ENCODE measurements at places on chromosomes 16 and 17.

GRCh38 chr17:79400989-79401703 is 209.7 kb downstream of the RBFOX3 start:
- no peak for DNase-seq

- no peak for DNase-seq
Measured at GRCh38 chr17:33972763-33973162, 282.3 kb upstream of the CCL2 start.

- DNase-seq = no peak
Measured at GRCh38 chr16:27403601-27403992, 1.6 kb downstream of the IL21R start.

DNA sequence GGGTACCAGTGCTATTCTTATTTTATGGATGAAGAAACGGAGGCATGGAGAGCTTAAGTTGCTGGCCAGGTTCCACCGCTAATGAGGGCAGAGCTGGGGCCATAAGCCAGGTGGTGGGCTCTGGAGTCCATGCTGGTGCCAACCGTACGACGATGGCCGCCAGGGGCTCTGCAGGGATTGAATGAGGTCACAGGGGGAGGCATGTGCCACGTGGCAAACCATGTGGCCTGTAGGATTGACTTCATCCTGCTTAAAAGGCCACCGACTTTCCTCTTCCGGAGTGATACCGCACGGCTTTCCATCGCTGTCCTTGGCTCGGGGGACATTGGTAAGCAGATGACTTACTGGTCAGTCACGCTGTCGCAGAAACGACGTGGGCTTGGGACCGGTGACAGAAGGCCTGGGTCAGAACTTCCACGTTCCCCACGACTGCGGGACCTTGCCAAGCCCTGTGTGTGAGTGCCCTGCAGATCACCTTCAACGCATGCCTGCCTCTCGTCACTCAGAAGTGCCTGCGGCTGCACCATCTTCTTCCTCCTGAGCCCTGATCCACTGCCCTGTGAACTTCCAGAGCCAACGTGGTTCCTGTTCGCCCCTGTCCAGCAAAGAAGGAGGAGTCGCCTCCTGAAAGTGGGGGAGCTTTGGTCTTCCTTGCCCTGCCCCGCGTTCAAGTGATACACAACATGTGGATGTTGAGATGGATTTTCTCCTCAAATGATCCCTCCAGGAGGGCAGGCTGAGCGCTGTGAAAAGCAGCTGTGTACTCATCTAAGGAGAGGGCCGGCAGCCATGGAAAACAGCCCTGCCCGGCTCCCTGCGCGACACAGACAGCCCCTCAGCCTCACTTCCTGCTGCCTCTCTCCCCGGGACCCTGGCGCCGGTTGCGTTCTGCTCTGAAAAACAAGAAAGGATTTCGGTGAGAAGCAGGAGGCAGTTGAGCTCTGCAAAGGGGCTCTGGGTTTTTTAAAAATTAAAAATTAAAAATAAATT is 176.7 kb downstream of the C16orf95 start:
- no peak for DNase-seq

GRCh38 chr17:64327201-64327930 is 63.3 kb downstream of the PECAM1 start:
- DNase-seq = no peak

GRCh38 chr16:70752426-70752825 is 48.5 kb downstream of the VAC14 start:
- DNase-seq = no peak

- peak; percentile 18 for DNase-seq
Measured at GRCh38 chr17:32127158-32127897, 15.0 kb upstream of the RHOT1 start.

DNA sequence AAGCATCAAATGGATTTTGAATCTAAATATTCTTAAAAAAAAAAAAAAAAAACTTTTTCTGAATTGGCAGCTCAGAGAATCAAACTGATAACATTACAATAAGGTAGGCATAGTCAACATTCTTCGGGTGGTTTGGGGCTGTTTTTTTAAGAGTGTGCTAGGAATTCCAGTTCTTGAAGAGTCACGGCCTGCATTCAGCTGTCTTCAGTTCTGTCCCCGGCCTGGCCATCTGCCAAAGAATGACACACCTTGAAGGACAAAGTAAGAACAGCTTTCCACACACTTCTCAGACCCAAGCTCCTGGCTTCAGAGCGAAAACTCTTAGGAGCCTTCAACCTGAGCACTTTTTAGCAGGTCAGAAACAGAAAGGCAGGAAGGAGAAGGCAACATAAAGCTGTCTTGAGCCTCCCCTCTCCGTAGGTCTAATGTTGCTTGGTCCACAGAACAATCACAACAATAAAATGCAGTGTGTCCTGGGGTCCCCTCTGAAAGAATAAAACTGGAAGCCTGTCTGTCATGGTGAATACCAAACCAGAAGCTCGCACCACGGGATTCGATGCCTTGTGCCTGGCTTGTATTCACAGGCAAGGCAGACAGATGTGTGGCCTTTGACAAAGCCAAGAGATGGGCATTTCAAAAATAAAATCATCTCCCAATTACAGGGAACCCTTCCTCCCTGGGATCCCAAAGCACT is 524.4 kb upstream of the ZFHX3 start:
- no peak for DNase-seq

- DNase-seq = no peak
Measured at GRCh38 chr17:1643293-1643998, 2.1 kb downstream of the SCARF1 start.

- DNase-seq = no peak
Measured at GRCh38 chr17:28086519-28086918, 44.0 kb downstream of the NLK start.

DNA sequence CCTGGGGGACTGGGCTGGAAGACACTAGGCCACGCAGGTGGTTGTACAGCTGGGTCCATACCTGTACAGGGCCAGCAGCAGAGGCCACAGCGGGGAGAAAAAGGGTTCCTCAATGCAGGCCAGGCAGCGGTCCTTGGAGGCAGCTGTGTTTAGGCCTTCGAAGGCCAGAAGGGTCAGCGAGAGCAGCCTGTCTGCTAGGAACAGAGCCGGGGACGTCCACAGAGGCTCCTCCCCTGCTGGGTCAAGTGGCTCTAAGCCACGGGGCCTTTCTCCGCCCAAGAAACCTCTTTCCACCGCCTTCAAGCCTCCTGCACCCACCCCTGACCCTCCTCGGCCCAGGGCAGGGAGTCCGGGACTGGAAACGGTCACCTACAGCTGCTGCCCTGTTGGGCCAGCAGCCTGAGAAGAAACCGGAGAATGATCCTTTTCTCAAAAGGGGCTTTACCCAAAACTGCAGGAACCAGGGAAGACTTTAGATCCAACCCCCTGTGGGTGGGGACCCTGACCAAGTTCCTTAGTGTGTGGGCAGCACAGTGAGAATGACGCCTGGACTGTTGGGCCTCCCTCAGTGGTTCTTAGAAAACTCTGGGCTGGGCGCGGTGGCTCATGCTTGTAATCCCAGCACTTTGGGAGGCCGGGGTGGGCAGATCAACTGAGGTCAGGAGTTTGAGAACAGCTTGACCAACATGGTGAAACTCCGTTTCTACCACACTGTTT is 8.4 kb upstream of the SPATA2L start:
- DNase-seq = no peak

DNA sequence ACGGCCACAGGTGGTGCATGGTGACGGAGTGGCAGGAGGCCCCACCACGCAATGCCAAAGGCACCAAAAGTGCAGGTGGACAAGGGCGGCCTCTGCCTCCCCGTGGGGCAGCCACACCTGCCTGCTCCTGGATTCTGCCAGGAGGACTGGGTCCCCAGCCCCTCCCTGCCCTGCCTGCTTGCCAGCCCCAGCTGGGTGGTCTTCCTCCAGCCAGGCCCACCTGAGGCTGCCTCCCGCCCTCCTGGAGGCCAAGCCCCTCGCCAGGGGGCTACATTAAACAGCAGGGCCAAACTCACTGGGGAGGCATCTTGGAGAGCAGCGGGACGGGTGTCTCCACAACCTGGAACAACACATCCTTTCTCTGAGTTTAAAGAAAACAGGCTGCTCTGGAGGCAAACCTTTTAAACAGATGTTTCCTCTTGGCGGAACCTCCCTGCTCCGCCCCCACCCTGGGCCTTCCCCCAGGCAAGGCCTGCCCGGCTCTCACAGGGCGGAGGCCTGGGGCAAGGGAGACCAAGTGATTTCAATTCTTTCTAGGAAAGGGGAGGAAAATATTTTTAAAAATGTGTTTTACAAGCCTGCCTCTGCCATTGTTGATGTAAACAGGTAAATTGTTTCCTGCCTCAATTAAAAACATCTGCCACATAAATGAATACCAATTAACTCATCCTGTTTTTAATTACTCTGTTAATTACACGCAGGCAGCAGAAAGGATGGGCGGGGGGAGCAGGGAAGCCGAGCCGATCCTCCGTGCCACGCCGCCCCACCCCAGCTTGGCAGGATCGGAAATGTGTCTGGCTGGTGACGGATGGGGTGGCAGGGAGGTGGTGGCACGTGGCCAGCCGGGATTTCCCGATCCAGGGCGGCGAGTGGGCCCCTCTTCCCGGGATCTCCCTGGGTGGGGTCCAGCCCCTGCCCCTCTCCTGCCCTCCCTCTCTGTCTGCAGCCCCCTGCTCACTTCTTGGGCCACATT is 54.4 kb upstream of the PABPN1L start:
- no peak for DNase-seq

DNA sequence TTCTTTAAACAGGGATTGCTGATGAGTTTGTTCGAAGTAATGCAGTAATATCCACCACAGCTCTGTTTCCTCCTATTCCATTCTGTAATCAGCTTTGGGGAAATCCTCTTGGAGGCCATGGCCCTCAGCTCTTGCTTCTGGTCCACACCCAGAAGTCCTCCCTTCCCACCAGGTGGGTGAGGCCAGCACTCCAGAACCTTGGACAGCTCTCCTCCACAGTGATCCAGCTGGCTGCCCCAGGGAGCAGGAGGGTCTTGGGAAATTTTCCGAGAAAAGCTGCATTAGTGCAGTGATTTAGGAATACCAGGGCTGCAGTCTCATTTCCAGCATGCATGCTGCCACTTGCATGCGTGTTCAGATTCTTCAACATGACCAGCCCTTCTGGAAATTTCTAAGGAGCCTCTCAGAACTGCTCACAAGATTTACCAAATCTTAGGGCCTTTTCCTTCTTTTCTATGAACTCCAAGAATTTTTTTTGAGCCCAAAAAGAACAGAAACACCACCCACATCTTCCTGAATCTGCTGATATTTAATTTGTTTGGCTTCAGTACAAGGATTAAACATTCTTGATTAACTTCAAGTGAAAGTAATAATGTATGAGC is 4.2 kb downstream of the SMPD3 start:
- DNase-seq = no peak

- no peak for DNase-seq
Measured at GRCh38 chr17:77208217-77208808, 67.5 kb downstream of the SEC14L1 start.

GRCh38 chr16:10906914-10907756 is 30.1 kb downstream of the CIITA start:
- DNase-seq = no peak

GRCh38 chr17:45332989-45333701 is 16.3 kb upstream of the MAP3K14 start:
- DNase-seq = no peak

GRCh38 chr17:56292010-56292409 is 138.7 kb downstream of the ANKFN1 start:
- no peak for DNase-seq

GRCh38 chr17:76685846-76686245 is 24.9 kb downstream of the MXRA7 start:
- DNase-seq = no peak

GRCh38 chr16:29023279-29024277 is 38.7 kb downstream of the LAT start:
- no peak for DNase-seq

GRCh38 chr17:75779987-75780889 is 4.4 kb upstream of the UNK start:
- no peak for DNase-seq

GRCh38 chr16:9134739-9135138 is 43.3 kb downstream of the HAPSTR1 start:
- no peak for DNase-seq

- DNase-seq = no peak
Measured at GRCh38 chr16:66081775-66082366, 284.6 kb upstream of the CDH5 start.

DNA sequence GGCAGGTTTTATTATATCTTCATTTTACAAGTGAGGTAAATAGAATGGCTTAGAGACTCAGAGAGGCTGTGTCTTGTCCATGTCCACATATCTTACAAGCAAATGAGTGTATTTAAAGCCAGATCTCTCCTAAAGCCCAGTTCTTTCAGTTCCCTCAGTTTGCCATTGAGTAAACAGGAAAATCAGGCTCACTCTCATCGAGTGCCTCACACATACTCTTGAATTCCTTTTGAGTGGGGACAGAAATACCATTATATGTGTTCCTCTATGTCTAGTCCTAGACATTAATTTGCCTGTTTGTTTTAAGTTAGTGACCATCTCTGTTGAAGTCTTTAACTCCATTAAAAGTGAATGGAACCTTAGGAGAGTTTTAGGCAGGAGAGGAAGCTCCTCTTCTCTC is 40.1 kb downstream of the BPTF start:
- DNase-seq = no peak

DNA sequence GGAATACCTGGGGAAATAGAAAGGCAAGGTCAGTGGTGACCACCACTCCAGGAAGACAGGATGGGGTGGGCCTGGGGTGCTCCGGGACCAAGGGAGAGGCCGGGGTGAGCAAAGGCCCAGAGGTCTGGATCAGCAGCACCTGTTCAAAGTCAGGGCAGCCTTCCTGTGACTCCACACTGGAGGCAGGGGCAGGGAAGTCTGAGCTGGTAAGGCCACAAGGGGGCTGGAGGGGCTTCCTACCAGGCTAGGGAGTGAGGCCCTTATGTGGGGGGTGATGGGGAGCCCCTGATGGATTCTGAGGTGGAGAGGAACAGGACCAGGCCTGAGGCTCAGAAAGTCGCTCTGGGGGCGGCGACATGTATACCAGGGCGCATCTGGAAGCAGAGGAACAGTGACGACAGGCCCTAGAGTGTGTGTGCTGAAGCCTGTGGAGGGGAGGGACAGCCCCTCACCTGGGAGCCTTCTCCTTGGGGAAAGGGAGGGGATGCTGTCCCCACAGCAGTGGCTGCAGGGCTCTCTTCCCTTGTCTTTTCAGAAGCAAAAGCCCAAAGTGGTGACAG is 3.7 kb downstream of the C16orf78 start:
- DNase-seq = no peak

DNA sequence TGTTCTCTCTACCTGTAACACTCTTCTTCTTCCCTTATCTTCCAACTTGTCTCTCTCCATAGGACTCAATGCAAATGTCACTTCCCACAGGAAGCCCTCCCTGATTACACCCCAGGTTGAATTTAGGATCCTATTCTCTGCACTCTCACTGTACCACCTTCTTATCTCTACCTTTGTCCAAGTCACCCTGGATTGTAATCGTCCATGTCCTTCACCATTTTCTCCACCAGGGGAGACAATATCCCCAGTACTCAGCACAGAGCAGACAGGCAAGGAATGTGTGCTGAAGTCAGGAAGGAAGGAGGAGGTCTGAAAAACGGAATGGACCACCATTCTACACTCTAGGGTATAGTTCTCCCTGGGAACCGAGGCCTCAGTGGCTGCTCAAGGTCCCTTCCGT is 14.2 kb downstream of the C16orf82 start:
- DNase-seq = no peak

- DNase-seq = no peak
Measured at GRCh38 chr16:76796416-76796815, 394.6 kb upstream of the MON1B start.

GRCh38 chr17:17947966-17948365 is 24.2 kb downstream of the TOM1L2 start:
- no peak for DNase-seq
